Midbrain (tissue), 1 donor: ENCODE measurements at places on chromosomes 12 and 14.

DNA sequence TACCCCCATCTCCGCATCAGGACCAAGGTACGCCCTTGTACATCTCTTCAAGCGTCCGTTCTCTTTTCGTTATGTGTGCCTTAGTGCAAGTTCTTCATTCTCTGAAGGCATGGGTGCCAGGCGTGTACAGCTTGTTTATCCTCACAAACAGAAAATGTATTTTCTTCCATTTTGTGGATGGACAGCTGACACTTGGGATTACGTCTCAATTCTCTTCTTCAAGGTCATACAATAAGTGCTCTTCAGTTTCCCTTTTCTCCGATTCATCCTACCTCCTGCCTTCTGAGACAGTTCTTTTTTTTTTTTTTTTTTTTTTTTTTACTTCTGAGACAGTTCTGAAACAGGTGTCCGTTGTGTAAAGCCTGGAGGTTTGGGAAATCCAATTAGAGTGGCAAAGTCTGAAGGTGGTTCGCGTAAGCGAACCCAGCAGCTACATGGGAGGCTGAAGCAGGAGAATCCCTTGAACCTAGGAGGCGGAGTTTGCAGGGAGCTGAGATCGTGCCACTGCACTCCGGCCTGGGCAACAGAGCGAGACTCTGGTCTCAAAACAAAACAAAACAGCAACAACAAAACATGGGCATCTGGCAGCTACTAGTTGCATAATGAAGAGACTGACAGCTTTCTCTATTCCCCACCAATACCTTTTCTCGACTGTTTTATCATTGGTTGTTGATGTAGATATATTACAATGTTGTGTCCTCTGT is 734 bp downstream of the COX6A1 start:
- no peak for DNase-seq

DNA sequence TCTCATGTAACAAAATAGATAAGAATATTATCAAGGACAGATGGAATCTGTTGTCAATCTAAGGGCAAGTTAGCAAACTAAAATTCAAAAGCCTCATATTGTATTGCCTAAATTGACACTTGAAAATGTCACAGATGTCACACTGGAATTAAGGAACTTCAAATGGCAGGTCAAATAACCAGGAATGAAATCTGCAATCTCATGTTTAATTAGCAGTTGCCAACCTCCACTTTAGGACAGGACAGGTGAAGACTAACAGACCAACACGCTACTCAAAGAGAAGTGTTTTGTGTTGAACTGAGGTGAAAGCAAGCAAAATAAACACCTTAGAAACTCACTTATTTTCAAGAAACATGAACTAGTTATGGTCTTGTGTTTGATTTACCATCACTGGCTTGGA is 11.1 kb downstream of the KIF21A start:
- DNase-seq: no peak

DNA sequence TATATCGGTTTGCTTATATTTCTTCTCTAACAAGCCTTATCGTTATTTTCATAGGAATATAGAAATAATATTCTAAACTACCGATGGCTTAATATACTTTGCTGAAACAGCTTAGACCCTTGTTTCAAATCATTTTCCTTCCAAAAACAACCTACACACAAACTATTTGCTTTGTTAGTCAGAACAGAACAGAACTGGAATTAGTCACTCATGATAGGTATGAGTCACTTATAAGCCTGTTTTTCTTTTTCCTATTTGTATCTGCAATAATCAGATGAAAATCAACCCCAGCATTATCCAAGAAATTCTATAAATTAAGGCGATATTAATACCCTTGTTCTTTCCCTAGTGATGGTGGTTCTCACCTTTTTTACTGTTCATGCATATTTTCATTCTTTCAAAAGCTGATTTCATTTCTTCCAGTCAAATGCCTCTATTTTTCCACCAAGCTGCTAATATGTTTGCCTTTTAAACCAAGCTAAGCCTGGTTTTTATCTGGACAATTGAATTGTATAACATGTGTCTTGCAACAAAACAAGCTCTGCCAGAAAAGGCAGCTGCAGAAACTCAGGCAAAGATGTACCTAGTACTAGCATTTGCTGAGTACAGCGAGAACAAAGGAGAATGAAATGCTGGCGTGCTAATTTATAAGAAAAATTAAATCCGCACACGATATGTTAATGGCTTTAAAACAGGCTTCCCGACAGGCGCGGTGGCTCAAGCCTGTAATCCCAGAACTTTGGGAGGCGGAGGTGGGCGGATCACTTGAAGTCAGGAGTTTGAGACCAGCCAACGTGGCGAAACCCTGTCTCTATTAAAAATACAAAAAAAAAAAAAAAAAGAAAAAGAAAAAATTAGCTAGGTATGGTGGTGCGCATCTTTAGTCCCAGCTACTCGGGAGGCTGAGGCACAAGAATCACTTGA is 1418.2 kb downstream of the AACS start:
- DNase-seq: no peak

GRCh38 chr14:58414845-58415244 is 12.5 kb downstream of the TIMM9 start:
- DNase-seq: no peak

- no peak for DNase-seq
These were observed 73.8 kb downstream of the DHRS2 start for GRCh38 chr14:23709923-23710322.

GRCh38 chr12:115375186-115375991 is 691.4 kb upstream of the TBX3 start:
- DNase-seq: no peak

GRCh38 chr12:123384318-123384993 is 524 bp downstream of the KMT5A start:
- no peak for DNase-seq

- no peak for DNase-seq
These were observed 2.3 kb upstream of the ESPL1 start for GRCh38 chr12:53265783-53266182.

DNA sequence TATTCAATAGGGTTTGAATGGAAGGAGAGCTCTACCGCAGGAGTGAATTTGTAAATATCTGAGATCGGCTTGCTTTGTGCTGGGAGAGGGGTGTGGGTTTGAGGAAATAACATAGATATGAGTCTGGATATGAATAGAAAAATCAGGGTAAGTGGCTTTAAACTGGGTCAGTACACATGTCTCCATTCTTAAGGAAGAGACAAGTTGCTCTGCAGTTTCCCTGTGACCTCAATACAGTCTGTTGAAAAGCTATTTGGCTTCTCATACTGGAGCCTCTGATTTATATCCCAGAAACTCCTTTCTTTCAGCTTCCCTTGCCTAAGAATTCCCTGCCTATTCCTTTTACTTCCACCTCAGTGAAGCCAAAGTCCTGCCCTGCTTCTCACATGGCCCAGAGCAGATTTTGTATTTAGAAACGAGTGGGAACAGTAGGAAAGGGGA is 153.5 kb upstream of the ATF7IP start:
- peak; percentile 53 for DNase-seq

DNA sequence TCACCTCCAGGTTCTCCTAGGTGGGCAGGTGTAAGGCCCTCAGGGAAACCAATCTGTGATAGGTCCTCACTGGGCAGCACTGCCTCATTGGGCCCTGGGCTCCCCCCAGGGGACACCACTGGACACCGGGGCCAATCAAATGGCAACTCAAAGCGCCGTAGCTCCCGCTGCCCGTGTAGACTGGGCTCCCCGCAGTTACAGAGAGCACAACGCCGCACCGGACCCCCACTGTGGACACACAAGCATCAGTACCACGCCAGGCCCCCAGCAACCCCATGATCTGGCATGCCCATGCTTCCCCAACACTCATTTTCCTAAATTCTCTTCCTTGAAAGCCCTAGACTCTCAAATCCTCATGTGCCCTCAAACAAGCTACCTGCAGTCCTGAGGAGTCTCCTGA is 6.1 kb downstream of the KMT2D start:
- DNase-seq: no peak
